GM19239 (cell line): ENCODE measurements at places on chromosomes 5 and 9.
A peak's percentile ranks its signal among the peaks of the same experiment; 100 is the strongest.

DNA sequence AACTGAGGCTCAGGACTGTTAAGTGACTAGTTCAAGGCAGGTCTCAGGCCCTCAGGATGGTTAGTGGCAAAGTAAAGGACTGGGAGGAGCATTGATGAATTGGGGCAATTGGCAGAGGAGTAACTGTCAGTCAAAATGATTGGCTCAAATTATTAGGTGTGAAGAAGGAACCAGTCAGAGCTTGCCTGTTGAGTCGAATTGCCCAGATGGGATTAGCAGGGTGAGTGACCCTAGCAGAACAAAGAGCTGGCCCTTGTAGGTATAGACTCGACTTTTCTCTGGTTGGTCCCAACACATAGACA is 2.6 kb upstream of the NSD1 start:
- no peak for DNase-seq

- DNase-seq = peak; percentile 32
Observed at GRCh38 chr5:58466939-58467338, 7.1 kb upstream of the PLK2 start.

DNA sequence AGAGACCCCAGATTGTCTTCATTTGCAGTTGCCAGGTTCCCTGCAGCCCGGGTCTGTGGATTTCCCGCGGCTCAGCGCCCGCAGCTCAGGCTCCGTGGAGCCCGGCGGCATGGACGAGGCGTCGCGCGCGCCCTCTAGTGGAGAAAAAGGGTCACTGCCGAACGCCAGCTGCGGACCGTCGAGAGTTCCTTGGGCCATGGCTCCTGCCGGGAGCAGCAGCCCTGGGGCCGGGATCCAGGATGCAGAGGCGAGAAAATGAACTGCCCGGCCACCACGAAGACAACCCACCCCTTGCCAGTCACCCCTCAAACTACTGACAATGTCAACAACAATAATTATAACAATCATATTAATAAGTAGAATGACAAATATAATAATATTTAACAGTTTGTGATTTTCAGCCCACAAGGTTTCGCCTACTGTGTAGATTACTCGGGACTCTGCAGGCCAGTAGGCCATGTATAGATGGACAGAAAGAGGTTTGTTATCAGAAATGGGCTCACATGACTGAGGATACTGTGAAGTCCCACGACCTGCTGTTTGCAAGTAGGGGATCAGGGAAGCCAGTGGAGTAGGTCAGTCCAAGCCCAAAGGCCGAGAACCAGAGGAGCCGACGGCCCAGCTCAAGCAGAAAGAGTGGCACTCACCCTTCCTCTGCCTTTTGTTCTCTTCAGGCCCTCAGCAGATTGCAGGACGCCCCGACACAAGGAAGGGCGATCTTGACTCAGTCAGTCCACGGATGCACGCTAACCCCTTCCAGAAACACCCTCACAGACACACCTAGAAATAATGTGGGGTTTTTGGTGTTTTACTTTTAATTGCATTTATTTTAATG is 43.1 kb downstream of the BOD1 start:
- DNase-seq = peak; percentile 59

- DNase-seq = no peak
Observed at GRCh38 chr5:99607124-99607523, 678.3 kb upstream of the CHD1 start.

DNA sequence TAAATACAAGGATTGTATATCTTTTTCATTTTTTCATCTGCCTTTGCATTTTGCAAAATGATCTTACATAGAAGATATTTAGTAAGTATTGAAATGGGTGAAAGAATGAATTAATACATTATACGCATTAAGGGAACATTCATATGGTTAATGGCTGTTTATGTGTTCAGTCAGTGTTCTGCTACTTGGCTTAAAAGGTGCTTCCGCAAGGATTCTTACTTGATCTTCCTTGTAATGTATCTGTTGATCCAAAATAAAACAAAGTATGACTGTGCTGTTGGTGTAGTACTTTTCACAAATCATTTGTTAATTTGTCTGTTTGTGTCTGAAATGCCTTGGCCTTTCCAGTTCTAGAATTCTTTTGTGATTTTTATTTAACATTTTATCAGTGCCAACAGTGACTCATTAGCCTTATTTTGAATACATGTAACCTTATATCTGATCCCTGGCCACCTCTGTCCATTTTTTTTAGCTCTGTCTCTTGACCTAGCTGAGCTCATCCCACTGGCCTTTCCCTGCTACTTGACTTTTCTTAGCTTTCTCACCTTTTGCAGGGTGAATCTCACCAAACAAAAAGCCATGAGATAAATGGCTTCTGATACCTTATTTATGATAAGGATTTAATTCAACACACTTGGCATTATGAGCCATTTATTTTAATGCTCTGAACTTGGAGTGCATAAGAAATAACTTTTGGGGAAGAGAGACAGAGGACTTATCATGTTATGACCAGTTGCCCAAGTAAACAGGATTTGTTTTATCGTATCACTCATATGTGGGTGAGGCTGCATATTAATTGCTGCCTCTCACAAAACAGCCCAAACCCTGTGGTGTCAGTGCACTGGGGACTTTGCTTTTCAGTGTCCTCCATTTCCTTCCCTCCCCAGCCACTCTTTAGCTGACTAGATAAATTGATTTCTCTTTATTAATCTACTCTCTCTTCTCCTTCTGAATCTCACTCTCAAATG is 340.3 kb downstream of the KDM4C start:
- no peak for DNase-seq
